SW 1271 (cell line): ENCODE measurements at places on chromosomes 6 and 20.
A peak's percentile ranks its signal among the peaks of the same experiment; 100 is the strongest.

DNA sequence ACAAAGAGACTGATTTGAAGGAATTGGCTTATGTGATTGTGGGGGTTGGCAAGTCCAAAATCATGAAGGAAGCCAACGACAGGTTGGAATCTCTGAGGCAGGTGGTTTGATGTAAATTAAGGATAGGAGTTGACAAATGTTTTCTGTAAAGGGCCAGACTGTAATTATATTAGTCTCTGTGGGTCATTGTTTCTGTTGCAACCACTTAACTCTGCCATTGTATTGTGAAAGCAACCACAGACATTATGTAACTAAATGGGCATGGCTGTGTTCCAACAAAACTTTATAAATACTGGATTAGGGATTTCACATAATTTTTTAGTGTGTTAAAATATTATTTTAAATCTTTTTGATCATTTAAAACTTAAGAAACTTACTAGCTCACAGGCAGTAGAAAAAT lies 199.2 kb upstream of the MYLIP start:
- no peak for DNase-seq

DNA sequence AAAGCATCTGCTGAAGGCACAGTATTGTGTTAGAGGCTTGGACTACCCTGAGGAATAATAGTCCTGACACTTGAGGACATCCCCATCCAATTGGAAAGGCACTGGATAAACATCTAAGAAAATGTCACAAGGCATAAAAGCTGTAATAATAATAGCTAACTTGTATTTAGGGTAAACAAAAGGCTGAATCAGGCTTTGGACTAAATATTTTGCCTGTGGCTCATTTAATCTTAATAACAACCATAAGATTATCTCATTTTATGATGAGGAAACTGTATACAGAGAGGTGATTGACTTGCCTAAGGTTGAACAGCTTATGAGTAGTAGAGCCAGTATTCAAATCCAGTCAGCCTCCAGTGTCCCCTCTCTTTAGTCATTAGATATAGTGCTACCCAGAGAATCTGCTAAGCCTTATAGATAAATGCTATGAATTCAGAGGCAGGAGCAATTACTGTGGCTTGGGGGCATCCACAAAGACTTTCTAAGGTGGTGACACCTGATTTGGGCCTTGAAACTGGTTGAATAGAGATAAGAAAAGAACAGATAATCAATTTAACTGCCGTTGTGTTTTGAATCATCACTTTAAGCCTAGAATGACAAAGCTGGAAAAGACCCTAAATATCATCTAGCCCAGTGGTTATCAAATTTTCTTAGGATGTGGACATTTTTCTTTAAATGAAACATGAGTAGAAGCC lies 7.5 kb upstream of the ZSWIM1 start:
- DNase-seq: no peak

GRCh38 chr6:16602035-16602434 lies 159.2 kb downstream of the ATXN1 start:
- no peak for DNase-seq

GRCh38 chr20:39876976-39877635 lies 811.9 kb downstream of the MAFB start:
- no peak for DNase-seq

- no peak for DNase-seq
These were observed 13.1 kb downstream of the BMP2 start for GRCh38 chr20:6780433-6781190.

DNA sequence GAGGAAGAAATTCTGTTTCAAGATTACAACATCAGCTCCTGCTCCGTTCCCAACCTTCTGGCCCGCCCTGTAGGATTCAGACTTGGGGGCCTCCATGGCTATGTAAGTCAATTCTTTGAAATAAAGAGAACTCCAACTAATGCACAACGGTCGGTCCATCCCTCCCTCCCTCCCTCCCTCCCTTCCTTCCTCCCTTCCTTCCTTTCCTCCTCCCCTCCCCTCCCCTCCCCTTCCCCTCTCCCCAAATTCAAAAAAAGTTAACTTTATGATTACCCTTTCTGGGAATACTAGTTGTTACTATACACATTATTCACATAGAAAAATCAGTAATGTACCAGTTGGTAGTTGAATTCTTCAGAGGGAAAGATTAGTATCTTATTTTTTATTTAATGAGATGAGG lies 179.7 kb upstream of the AGPAT4 start:
- DNase-seq: no peak

- DNase-seq: no peak
These were observed 250.2 kb upstream of the RREB1 start for GRCh38 chr6:6857528-6857927.

GRCh38 chr6:22062807-22063408 lies 233.9 kb downstream of the PRL start:
- DNase-seq: no peak

- DNase-seq: no peak
These were observed 3.2 kb downstream of the HDAC2 start for GRCh38 chr6:113967777-113968176.

- DNase-seq: no peak
These were observed 2.4 kb downstream of the UNC5CL start for GRCh38 chr6:41036601-41037000.

GRCh38 chr20:11581271-11581670 lies 336.4 kb upstream of the BTBD3 start:
- peak; percentile 13 for DNase-seq

DNA sequence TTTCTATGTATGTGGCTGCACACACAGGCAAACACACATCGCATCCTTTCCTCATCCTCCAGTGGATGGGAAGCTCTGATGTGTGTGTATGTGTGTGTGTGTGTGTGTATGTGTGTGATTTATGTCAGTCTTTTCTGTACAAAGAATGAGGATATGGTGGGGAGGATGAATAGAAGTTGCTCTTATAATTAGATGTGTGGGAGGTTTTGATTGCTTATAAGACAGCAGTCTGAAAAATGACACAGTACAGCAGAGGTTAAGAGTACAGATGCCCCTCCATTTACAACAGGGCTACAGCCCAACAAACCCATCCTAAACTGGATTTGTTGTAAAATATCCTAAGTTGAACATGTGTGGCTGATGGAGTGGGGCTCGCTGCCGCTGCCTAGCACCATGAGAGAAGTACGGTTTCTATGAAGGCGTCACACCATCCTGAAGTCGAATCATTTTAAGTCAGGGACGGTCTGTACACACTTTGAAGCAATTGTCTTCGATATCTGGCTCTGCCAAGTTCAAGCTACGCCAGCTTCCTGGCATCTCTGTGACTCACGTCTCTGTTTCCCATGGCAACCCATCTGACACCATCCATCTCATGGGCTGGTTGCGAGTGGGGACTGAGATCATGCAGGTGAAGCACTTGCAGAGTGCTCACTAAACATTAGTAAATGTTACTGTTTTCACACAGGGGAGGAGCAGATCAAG lies 252.6 kb downstream of the MYLK4 start:
- DNase-seq: no peak

DNA sequence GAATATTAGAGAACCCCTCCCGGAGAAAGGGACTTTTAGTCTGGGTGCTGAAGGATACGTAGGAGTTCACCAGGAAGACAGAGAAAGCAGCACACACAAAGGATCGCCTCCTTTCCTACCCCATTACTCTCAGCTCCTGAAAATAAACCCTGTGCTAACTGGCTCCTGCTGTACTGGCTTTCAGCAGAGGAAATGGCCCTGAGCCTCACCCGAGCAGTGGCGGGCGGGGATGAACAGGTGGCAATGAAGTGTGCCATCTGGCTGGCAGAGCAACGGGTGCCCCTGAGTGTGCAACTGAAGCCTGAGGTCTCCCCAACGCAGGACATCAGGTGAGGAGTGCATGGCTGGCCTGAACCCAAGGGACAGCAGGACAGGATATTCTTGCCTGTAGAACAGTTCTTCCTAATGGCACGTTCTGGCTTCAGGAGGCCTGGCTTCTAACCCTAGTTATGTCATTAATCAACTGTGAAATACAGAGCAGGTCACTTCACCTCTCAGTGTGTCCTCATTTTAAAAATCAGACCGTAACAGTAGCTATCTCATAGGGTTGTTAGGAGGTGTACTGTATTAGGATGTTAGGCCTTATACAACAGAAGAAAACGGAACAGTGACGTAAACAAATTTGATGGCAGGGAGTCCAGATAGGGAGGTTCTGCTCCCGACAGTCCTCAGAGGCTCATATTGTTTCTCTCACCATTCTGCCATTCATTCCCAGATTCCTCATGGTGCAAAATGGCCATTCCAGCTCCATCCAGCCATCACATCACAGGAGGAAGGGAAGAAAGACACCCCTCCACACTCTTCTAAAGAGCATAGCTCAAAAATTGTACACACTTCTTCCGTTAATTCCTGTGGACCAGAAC lies 1.8 kb downstream of the RBCK1 start:
- DNase-seq: no peak

GRCh38 chr20:3744806-3745685 lies 12.6 kb downstream of the HSPA12B start:
- DNase-seq: peak; percentile 18

GRCh38 chr6:46651816-46652215 lies 802 bp downstream of the CYP39A1 start:
- no peak for DNase-seq

- DNase-seq: no peak
These were observed 3.7 kb upstream of the TMEM200A start for GRCh38 chr6:130362128-130362527.

- DNase-seq: peak; percentile 86
These were observed 659 bp downstream of the MCUR1 start for GRCh38 chr6:13813621-13814175.

DNA sequence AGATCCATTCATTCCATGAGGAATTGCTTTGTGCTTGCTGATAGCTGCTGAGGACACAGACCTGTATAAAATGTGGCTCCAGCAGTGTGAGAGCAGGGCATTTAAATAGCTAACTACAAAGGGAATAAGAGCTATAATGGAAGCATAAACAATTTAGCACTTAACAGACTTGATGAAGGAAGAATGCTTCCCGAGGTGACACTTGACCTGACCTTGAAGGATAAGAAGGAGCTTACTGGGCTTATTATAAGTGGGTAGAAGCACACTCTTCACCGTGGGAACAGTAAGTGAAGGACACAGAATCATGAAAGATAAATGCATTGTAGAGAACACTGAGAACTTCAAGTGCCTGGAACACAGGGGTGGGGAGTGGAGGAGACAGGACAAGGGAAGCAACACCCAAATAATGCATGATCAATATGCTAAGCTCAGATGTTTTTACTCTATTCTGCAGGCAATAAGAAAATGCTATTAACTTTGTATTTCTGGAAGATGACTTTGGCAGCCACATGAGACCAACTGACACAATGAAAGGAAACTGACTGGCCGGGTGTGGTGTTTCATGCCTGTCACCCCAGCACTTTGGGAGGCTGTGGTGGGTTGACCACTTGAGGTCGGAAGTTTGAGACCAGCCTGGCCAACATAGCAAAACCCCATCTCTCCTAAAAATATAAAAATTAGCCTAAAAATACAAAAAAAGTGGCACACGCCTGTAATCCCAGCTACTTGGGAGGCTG lies 84.2 kb downstream of the EPB41L2 start:
- no peak for DNase-seq

GRCh38 chr6:158943380-158944032 lies 56.5 kb downstream of the RSPH3 start:
- no peak for DNase-seq

DNA sequence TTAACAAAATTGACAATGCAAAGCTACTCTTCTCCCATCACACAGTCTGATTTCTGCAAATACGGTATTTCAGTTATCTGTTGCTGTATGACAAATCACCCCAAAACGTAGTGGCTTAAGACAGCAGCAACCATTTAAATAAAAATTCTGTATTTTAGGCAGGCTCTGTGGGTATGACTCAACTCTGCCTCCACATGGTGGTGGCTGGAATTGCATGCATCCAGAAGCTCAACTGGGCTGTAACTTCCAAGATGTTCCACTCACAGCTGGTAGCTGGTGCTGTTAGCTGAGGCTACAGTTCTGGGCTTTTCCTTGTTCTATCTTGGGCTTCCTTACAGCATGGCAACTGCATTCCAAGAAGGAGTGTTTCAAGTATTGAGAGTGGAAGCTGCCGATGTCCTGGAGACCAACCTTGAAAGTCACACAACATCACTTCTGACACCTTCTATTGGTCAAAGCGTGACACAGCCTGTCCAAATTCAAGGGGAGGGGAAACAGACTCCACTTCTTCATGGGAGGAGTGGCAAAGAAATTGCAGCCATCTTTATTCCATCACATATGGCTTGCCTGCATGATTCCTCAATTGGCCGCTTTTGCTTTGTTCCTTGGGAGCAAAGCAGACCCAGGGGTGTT lies 39.7 kb upstream of the TULP1 start:
- DNase-seq: no peak

DNA sequence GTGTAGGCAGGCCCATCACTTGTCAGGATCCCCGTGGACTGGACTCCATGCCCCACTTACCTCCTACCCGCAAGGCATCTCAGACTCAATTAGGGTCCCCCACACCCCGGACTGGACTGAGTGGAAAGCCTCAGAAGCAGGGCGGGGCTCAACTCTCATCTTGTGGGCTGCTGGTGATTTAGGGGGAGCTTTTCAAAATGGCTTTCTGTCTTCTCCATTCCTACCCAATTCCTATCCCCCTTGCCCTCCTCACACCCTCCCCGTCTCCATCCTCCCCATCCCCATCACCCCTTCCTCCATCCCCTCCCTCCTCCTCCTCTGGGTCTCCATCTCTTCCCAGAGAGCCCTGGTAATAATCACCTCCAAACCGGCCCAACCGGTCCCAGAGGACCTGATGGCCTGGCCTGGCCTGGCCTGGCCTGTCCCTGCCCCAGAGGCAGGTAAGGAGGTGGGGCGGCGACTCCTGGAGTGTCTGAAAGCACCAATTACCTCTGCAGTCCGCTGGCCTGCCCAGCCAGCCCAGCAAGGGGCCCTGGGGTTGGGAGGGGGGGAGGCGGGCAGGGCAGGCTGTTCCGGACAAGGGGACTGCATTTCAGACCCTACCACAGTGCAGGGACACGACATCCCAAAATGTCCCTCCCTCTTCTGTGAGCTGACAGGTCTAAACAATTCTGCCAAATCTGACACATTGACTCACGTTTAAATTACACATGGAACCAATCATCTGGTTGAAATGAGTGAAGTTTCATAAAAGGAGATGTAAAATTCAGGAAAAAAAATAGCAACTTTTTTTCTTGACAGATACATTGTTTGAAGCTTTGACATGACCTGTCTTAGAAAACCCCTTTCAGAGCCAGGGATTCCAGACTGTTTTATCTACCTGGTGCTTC lies 24.8 kb downstream of the MAFB start:
- DNase-seq: no peak

- DNase-seq: no peak
These were observed 928.7 kb upstream of the GJE1 start for GRCh38 chr6:141203902-141204575.

DNA sequence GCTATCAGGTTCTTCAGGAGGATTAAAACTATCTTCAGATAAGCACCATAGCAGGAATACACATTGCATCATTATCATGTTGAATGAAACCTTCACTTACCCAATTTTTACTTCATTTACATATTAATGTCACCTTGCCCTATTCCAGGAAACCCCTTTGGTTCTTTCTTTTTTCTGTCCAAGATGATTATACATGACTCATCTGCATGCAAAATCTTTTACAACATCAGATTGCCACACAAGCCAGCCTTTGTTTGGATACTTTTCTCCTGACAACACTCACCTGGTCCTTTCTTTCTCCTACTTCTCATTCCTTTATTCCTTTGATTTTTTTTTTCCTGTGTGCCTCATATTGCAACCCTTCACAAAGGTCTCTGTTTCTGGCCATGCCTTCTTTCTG lies 200.5 kb upstream of the POU3F2 start:
- no peak for DNase-seq

- DNase-seq: no peak
These were observed 905 bp downstream of the RARS2 start for GRCh38 chr6:87588756-87589407.
